ENCODE measurements at places on chromosomes 12 and 14.
A peak's percentile ranks its signal among the peaks of the same experiment; 100 is the strongest.

DNA sequence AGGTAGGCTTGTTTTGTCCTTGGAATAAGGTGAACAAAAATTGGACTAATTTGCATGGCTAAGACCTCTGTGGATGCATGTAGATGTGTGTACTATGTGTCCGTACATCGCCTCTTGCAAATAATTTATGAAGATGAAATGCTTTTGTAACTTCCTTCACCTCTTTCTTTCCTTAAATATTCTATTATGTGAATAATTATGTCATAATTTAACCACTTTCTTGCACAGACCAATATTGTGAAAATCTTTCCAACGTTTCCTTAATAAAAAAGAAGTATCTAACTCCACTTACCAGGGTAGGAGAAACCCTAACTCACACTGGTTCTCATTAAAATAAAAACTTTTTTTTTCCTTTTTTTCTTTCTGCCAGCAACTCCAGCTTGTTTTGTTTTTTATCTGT, 4.0 kb downstream of the NANOG start:
- DNase-seq, result no peak

GRCh38 chr12:121611306-121611705, 15.0 kb upstream of the ORAI1 start:
- DNase-seq, result no peak

GRCh38 chr14:61653507-61653906, 41.8 kb upstream of the HIF1A start:
- DNase-seq, result no peak

DNA sequence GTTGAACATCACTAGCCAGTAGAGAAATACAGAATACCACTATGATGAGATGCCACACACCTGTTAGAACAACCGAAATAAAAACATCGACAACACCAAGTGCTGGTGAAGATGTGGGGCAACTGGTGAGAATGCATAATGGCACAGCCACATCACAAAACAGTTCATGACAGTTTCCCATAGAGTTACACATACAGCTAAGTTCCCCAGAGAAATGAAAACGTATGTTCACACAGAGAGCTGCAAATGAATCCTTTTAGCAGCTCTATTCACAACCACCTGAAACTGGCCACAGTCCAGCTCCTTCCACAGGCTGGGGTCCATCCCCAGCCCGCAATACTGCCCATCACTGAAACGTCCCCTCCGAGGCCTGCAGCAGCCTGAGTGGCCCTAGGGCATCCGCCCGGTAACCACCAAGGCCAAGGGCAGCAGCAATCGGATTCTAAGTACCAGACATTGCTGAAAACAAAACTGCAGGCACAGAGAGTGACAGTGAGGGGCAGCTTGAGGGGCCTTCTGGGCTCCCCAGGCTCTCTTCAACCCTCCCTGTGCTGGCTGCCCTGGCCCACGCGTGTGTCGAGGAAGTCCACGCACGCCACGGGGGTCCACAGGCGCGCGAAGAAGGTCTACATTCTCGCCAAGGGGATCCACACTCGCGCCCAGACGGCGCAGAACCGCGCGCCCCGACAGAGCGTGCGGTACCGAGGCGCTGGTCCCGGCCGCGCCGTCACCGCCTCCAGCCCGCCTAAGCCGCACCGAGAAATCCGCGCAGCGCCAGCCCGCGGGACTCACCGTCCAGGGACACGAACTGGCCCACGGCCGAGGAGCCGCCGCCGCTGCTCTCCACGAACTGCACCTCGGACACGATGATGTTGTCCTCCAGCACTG, 903 bp downstream of the BRF1 start:
- DNase-seq, result no peak

- DNase-seq, result no peak
Measured at GRCh38 chr14:69142101-69142500, 10.8 kb downstream of the DCAF5 start.

DNA sequence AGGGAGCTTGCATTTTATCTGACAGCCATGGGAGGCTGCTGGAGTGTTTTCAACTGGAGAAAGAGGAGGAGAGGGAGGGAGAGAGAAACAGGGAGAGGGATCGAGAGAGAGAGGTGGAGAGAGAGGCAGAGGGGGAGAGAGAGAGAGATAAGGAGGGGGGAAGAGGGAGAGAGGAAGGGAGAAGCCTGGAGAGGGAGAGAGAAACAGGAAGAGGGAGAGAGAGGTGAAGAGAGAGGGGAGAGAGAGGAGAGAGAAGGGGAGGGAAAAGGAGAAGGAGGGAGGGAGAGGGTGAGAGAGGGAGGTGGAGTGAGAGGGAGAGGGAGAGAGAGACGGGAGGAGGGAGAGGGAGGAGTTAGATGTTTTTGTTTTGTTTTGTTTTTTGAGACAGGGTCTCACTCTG, 45.6 kb downstream of the DNAH10 start:
- no peak for DNase-seq

- no peak for DNase-seq
Measured at GRCh38 chr14:30928462-30928861, 54.1 kb downstream of the COCH start.

- DNase-seq, result peak; percentile 47
Measured at GRCh38 chr12:62438098-62438692, 28.4 kb upstream of the MON2 start.

- DNase-seq, result no peak
Measured at GRCh38 chr14:82009993-82010392, 476.3 kb upstream of the SEL1L start.

- no peak for DNase-seq
Measured at GRCh38 chr12:104600036-104600712, 143.4 kb downstream of the CHST11 start.

DNA sequence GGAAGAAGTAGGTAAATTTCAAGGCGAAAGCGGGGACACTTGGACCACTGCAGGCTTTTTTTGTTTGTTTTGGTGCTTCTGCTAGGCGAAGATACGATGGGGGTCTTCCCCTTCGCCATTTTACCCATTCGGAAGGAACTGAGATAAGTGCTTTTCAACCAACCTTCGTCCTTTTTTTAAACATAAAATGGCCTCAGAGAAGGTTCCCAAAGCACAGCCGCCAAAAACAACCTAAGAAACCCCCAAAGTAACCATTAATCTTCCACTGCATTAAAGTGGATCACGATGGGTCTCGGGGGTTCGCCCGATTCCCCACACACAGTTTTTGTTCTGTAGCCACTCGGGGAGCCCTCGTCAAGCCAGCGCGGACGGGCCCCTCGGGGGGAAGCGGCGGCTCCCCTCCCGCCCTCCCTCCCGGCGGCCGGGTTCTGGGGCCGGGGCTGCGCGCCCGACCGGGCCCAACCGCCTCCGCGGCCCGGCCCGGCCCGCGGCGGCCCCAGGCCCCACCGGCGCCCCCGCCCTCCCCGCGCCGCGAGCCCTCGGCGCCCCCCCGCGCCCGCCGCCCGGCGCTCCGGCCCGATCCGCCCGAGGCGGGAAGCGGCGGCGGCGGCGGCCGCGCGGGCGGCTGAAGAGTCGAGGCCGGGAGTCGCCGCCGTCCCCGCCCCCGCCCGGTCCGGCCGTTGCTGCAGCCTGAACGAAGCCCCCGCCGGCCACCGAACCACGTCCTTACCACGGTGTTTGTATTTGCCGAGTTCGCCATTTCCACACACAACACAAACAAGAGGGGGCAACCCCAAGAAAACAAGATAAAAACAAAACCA, 790 bp downstream of the GTF2A1 start:
- DNase-seq, result peak; percentile 18

DNA sequence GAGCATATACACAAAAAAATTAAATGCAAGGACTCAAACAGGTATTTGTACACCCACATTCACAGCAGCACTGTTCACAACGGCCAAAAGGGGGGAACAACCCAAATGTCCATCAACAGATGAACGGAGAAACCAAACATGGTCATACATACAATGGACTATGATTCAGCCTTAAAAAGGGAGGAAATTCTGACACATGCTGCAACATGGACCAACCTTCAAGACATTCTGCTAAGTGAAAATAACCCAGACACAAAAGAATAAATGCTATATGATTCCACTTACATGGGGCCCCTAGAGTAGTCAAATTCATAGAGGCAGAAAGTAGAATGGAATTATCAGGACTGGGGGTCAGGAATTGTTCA, 29.5 kb downstream of the ACTN1 start:
- DNase-seq, result no peak

DNA sequence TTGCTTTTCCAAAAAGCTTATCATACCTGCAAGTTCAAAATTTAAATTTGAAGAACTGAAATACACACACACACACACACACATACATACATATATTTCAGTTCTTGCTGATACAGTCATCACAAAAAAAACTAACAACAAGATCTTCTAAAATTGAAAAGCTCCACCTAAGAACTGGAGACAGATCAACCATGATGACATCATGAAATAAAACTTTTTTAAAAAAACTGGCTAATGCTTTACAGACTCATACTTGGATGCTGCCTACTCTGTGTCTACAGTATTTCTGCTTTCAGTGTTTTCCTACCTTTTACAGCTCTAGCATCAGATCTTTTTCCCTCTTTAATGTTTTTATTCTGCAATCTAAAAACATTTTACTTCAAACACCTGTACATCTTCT, 261.4 kb downstream of the DIO2 start:
- no peak for DNase-seq

- no peak for DNase-seq
Measured at GRCh38 chr14:91575469-91576208, 65.5 kb upstream of the PPP4R3A start.

GRCh38 chr12:89890161-89890560, 181.5 kb upstream of the ATP2B1 start:
- no peak for DNase-seq

GRCh38 chr12:124496584-124496983, 70.8 kb downstream of the NCOR2 start:
- DNase-seq, result no peak

GRCh38 chr14:60235440-60235839, 13.6 kb upstream of the PPM1A start:
- no peak for DNase-seq

DNA sequence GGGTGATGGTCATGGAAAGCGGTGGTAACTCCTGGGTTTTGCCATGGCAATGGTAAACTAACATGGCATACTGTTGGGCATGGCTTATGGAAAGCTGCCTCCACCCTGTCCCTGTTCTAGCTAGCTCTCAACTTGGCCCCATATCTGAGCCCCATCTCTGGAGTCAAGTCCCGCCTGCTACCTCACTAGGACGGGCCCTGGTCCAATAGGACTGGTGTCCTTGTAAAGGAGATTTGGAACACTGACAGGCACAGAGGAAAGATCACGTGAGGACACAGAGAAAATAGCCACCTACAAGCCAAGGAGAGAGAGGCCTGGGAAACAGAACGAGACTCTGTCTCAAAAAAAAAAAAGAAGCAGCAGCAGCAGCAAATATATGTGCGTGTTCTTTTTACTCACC, 59.8 kb downstream of the RNFT2 start:
- no peak for DNase-seq

DNA sequence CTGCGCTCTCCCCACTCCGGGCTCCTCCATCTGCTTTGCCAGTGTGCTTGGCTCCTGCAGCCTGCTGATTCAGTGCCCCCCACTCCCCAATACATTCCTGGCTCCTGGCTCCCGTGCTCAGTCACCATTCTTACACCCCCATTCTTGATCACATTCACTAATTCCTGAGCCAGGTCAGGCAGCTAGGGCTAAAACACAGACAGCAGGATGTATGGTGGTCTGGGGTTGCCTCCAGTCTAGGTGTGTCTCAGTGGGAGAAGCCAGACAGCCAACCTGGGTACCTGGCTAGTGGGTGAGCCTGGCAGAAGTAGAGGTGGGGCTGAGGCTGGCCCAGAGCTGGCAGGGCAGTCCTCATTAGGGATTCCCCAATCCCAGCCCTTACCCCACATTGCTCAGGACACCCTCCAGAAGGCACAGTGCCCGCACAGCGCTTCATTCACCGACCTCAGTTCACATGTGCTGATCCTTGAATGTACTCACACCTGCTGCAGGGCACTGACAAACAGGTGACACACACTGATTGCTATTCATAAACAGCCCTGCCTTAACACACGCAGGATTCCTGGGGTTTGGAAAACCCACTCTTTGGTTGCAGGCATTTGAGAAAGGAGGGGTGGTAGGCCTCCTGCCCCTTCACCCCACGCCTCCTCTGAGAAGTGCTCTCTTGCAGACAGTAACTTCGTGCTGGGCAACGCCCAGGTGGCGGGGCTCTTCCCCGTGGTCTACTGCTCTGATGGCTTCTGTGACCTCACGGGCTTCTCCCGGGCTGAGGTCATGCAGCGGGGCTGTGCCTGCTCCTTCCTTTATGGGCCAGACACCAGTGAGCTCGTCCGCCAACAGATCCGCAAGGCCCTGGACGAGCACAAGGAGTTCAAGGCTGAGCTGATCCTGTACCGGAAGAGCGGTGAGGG, 1.7 kb downstream of the KCNH3 start:
- no peak for DNase-seq

DNA sequence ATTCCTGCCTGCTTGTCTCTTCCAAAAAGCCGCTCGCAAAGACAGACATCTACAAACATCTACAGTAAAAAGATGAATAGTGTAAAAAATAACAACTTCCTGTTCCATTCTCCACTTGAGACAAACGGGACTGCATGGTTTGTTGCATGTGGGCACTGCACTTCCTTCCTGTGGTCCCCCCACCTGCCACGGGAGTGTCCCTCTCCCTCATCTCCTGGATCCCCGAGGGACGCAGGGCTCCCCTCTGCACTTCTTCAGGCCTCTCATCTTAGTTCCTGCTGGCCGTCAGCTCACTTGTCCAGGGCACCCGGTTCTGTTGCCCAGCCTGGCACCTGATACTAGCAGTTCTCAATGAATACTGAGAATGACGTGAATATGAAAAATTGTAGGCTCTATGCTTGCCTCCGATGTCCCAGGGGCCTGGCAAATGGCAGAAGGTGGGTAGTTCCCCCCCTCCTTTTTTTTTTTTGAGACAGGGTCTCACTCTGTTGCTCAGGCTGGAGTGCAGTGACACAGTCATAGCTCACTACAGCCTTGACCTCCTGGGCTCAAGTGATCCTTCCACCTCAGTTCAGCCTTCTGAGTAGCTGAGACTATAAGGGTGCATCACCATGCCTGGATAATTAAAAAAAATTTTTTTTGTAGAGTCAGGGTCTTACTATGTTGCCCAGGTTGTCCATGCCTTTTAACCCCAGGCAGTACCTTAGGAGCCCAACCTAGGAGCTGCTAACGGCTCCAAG, 3.5 kb upstream of the KLC1 start:
- peak; percentile 16 for DNase-seq

- DNase-seq, result no peak
Measured at GRCh38 chr12:124365726-124366430, 71.0 kb downstream of the RFLNA start.

- DNase-seq, result no peak
Measured at GRCh38 chr14:48967419-48967818, 618.8 kb downstream of the RPS29 start.

DNA sequence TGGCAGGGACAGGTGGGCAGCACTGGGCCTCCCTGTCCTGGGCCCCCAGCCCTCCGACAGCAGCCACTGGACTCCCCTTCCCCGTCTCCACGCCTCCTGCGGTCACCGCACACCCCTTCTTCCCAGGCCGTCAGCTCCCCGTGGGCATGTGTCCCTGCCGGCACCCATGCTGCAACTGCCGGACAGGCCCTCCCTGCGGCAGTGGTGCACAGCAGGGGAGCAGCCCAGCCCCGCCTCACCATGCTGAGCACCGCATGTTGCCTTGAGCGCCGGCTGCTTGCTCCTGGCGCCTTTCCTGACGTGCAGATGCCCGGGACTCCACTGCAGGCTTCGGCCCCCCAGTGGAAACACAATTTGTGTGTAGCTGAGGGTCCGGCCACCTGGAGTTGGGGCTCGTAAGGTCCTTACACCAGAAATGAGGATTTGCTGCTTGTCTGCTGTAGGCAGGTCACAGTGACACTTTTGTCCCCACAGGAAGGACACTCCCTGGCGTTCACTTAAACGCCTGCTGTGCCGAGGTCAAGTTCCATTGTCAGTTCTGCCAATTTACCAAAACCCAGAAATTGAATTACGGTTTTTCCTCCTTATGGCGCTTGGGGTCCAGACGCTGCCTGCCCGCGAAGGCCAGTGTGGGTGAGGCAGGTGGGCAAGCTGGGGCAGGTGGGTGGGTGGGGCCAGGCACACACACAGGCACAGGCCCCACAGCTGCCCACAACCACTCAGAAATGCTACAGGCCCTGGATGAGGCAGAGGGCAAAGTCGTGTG, 28.2 kb upstream of the MMP17 start:
- no peak for DNase-seq

Data from effector CD4-positive, alpha-beta T cell (primary cell).